Activated CD4-positive, alpha-beta T cell treated with anti-CD3 and anti-CD28 coated beads, Interleukin-2, Interleukin-4, amounts not matched to agents 100 ng/mL and 50 ng/mL, durations not matched to agents 16 hours and 8 hours (primary cell): ENCODE measurements at places on chromosomes 12 and 14.

GRCh38 chr14:96126783-96127271, 77.8 kb upstream of the BDKRB2 start:
- no peak for DNase-seq

DNA sequence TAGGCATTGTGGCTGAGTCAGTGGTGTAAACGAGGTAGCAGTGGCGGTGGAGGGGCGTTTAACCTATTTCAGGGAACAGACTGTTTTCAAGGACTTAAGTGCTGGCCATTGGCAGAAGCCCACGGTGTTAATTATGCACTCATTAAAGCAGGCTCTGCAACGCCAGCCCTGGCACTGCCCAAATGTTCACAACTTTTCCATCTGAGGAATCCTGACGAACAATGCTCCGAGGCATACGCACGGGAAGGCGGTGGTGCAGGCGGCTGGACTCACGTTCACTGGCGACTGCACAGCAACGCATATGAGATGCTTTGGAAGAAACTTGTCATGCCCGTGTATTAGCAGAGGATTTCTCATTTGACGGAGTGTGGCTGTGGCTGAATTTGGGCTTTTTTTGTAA, 70.6 kb upstream of the SLC24A4 start:
- DNase-seq = no peak

- DNase-seq = no peak
Measured at GRCh38 chr14:50659327-50659974, 8.7 kb downstream of the SAV1 start.

GRCh38 chr12:53568809-53569557, 57.2 kb downstream of the ATF7 start:
- no peak for DNase-seq

DNA sequence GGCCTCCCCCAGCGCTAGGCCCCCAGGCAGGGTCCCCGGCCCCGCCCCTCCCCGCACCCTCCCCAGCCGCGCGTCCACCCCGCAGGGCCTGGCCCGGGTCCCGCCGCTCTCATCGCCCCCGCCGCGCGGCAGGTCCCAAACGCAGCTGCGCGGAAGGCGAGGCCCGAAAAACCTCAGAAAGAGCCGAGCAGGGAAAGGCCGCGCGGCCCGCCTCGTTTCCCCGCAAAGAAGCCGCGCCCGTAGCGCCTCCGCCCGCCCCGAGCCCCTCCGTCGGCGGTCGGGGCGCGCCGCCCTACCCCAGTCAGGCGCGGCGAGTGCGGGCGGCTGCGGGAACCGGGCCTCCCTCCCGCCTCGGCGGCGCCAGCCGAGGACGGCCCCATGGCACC, 324 bp downstream of the POLE start:
- DNase-seq = peak; percentile 9

GRCh38 chr12:18982226-18982949, 147.1 kb upstream of the PLEKHA5 start:
- DNase-seq = no peak

GRCh38 chr12:13073173-13073572, 29.0 kb downstream of the FAM234B start:
- no peak for DNase-seq

DNA sequence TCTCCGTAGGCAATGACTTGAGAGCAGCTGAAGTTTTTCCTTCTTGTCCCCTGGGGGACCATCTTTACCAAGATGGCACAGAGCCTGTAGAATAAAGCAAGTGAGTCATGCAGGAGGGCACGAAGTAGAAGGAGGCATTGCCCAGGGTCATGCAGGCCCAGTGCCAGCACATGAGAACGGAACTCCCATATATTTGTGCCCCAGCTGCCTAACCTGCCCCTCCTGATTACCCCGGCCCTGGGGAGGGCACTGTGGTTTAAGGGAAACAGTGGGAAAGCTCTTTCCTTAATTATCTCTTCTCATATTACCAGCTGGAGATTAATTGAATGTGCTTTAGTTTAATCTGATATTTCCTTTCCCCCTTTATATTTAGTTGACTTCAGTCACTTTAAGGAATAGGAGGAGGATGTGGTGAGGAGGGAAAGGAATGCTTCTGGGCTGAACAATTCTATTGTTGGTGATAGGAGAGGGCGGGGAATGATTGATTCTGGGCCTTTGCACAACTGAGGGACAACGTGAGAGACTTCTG, 51.9 kb downstream of the RASSF8 start:
- DNase-seq = no peak

GRCh38 chr14:72634691-72635616, 258.9 kb downstream of the DPF3 start:
- DNase-seq = no peak
